ENCODE measurements at places on chromosomes 13 and 19.

- no peak for DNase-seq
Observed at GRCh38 chr13:31264151-31264550, 64.4 kb downstream of the B3GLCT start.

DNA sequence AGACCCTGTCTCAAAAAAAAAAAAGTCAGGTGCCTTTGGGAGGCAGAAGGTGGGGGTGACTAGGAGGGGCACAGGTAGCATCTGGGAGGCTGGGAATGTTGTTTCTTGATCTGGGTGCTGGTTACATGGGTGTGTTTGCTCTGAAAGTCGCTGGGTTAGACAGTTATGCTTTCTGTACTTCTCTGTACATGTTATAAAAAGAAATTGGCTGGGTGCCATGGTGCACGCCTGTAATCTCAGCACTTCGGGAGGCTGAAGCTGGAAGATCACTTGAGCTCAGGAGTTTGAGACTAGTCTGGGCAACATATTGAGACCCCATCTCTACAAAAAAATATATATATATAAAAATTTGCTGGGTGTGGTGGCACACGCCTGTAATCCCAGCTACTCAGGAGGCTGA lies 15.1 kb downstream of the NOSIP start:
- peak; percentile 44 for DNase-seq

- no peak for DNase-seq
Observed at GRCh38 chr19:16369664-16370576, 45.3 kb downstream of the KLF2 start.

GRCh38 chr13:57704031-57704430 lies 72.5 kb downstream of the PCDH17 start:
- DNase-seq = no peak

- DNase-seq = no peak
Observed at GRCh38 chr19:41355035-41355434, 1.3 kb upstream of the TGFB1 start.

GRCh38 chr13:91144054-91144453 lies 203.4 kb upstream of the MIR17HG start:
- DNase-seq = no peak

DNA sequence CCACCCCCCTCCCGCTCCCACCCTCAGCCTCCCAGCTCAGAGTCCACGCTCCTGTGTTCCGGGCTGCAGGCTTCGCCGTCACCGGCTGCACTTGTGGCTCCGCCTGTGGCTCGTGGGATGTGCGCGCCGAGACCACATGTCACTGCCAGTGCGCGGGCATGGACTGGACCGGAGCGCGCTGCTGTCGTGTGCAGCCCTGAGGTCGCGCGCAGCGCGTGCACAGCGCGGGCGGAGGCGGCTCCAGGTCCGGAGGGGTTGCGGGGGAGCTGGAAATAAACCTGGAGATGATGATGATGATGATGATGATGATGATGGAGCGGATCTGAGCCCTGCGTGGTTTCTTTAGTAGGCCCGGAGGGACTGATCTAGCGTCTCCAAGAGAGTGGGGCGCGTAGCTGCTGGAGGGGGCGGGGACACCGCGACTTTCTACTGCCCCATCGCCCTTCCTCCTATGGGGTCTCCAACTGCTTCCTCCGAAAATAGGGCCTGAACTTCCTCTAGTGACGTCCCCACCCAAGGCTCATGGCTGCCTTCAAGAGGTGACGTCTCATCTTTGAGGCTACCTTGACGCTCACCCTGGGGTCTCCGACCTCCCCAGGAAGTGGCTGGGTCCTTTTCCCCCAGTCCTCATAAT lies 1.4 kb downstream of the RETN start:
- no peak for DNase-seq

GRCh38 chr13:27101289-27101688 lies 70.3 kb downstream of the USP12 start:
- DNase-seq = no peak

Data from Karpas-422 (cell line).